Activated naive CD8-positive, alpha-beta T cell treated with anti-CD3 and anti-CD28 coated beads, Interleukin-2, amount 10 ng/mL, durations not matched to agents 7 days and 5 days (primary cell): ENCODE measurements at places on chromosomes 1 and 21.

- DNase-seq: no peak
- H3K4me3 ChIP-seq: no peak overlapping the region
- peaks cover 8% of the 10 kb centered on the region for H3K4me1 ChIP-seq
- H3K36me3 ChIP-seq: peaks cover 4% of the 10 kb centered on the region
Measured at GRCh38 chr1:109078317-109078716, 2.5 kb upstream of the TAF13 start.

GRCh38 chr21:41346758-41347157, 15.1 kb upstream of the MX2 start:
- H3K4me3 ChIP-seq: no peak overlapping the region
- H3K27me3 ChIP-seq: peaks cover 27% of the 10 kb centered on the region
- no peaks in the 10 kb centered on the region for H3K36me3 ChIP-seq
- no peak for DNase-seq

GRCh38 chr1:222161676-222162075, 386.2 kb downstream of the HHIPL2 start:
- no peaks in the 10 kb centered on the region for H3K27me3 ChIP-seq
- no peak overlapping the region for H3K27ac ChIP-seq
- no peak overlapping the region for H3K4me3 ChIP-seq
- no peaks in the 10 kb centered on the region for H3K36me3 ChIP-seq
- DNase-seq: no peak

GRCh38 chr1:200654660-200655059, 15.0 kb downstream of the DDX59 start:
- peaks cover 46% of the 10 kb centered on the region for H3K36me3 ChIP-seq
- no peak overlapping the region for H3K4me3 ChIP-seq
- peak overlapping the region; percentile 22 for H3K27ac ChIP-seq
- no peak for DNase-seq
- no peaks in the 10 kb centered on the region for H3K27me3 ChIP-seq

DNA sequence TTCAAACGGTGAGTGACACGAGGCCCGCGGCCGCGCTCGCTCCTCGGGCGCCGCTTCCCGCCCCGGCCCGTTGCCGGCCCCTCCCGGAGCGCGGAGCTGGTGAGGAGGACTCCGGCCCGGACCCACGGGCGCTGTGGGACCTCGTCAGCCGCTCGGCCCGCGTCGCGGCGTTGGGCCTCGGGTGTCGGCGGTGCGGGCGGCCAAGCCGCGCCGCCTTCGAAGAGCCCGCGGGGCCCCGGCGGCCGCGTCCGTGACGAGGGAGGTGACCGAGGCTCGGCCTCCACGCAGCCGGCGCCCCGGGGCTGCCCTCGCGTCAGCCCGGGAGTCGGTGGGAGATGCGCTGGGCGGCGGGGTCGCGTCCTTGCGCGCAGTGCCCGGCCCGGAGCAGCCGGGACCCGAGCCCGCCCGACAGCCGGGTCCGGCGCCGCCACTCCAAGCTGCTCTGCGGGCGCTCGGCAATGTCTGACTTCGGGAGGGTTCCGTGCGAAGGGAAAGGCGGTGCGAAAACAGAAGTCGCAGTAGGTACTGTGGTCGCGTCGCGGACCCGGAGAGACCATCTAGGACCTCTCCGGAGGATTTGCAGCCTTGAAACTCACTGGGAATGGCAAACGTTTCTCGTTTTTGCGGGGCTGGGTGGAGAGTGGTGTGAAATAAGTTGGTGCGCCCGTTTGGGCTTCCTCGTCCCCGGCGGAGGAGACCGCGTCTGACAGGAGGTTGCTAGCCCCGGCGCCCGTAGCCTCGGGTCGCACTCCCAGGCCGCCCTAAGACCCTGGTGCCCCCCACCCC, 829 bp downstream of the SPEN start:
- no peaks in the 10 kb centered on the region for H3K27me3 ChIP-seq
- peaks cover 3% of the 10 kb centered on the region for H3K36me3 ChIP-seq
- H3K4me1 ChIP-seq: peaks cover 42% of the 10 kb centered on the region
- H3K27ac ChIP-seq: peak overlapping the region; percentile 97
- peak; percentile 75 for DNase-seq

DNA sequence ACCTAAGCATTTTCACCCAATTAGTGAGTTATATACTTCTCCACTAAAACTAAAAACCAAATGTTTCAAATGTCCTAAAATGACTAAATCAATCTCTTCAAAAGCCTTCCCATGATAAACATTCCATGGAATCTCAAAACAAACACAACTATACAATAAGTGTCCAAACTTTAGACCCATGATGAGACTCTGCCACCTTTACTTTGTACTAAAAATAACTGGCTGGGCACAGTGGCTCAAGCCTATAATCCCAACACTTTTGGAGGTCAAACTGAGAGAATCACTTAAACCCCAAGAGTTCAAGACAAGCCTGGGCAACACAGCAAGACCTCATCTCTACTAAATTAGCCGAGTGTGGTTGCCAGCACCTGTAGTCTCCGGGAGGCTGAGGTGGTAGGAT, 87.4 kb downstream of the EIF4G3 start:
- H3K27me3 ChIP-seq: no peaks in the 10 kb centered on the region
- H3K4me3 ChIP-seq: no peak overlapping the region
- H3K36me3 ChIP-seq: peaks cover 53% of the 10 kb centered on the region

GRCh38 chr1:181089676-181090544, 1.4 kb downstream of the IER5 start:
- peak overlapping the region; percentile 98 for H3K4me3 ChIP-seq
- peak overlapping the region; percentile 99 for H3K27ac ChIP-seq
- DNase-seq: peak; percentile 76
- peaks cover 44% of the 10 kb centered on the region for H3K4me1 ChIP-seq
- no peaks in the 10 kb centered on the region for H3K27me3 ChIP-seq

DNA sequence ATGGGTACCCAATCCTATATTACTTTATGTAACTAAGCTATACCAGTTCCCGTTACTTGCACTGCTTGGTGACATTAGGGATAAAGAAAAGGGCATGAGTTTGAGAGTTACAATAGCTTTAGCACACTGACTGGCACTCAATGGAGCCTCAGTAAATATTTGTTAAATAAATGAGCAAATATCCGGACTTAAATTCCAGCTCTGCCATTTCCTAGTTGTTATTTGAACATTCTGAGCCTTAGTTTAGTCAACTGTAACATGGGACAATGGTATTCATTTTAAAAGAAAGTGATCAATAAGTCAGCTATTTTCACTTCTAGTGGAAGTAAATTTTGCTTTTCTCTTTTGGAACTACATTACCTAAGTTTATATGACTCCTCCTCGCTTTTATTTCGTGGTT, 198.7 kb downstream of the ZC3H11B start:
- H3K36me3 ChIP-seq: no peaks in the 10 kb centered on the region
- H3K27me3 ChIP-seq: peaks cover 2% of the 10 kb centered on the region
- H3K27ac ChIP-seq: no peak overlapping the region
- no peak overlapping the region for H3K4me3 ChIP-seq

DNA sequence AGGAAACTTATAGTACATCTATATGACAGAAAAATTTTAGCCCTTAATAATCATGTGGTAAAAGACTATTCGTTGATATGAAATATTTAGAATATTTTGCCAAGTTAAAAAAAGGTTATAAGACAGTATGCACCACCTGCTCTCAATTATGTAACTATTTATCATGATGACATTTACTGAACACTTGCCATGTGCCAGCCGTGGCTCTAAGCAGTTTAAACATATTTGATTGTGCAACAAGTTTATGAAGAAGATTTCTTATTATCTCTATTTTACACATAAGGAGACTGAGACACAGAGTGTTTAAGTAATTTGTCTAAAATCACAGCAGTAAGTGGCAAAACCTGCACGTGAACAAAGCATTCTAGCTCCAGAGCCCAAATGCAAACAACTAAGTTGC, 199.3 kb upstream of the JUN start:
- no peak for DNase-seq
- no peak overlapping the region for H3K27ac ChIP-seq
- no peak overlapping the region for H3K4me3 ChIP-seq
- peaks cover 40% of the 10 kb centered on the region for H3K4me1 ChIP-seq
- H3K36me3 ChIP-seq: no peaks in the 10 kb centered on the region

DNA sequence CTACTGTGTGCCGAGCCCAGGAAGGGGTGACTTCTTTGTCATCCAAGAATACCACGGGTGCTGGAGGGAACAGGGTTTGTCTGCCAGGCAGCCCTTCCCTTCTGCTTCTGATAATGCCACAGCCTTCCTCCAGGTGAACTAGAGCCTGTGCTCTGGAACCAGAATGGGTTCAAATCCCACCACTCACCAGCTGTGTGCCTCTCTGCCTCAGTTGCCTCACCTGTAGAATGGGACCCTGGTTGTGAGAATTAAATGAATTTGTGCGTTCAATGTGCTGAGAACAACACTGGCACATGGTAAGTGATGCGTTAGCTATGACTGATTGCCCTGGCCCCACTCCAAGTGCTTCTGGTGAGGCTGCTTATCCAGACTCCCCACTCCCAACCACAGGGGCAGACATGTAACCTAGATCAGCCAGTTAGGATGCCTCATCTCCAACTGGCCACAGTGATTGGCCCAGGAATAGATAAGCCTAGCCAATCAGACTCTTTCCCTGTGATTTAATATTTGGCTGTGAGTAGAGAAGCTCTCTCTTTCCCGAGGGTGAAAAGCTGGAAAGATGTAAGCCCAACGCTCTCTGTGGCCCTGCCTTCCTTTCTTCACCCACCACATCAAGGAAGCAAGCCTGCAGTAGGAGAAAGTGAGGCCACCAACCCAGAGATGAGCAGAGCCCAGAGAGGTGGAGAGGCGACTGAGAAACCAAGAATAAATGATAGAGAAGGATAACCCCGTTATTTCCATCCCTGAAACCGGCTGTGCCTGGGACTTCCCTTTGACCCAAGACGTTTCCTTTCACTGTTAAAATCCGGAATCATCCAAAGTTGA, 20.8 kb upstream of the LAPTM5 start:
- no peak overlapping the region for H3K27ac ChIP-seq
- no peaks in the 10 kb centered on the region for H3K36me3 ChIP-seq
- H3K4me3 ChIP-seq: no peak overlapping the region
- H3K27me3 ChIP-seq: peaks cover 5% of the 10 kb centered on the region
- DNase-seq: no peak
